ENCODE measurements at places on chromosomes 12 and 14.

DNA sequence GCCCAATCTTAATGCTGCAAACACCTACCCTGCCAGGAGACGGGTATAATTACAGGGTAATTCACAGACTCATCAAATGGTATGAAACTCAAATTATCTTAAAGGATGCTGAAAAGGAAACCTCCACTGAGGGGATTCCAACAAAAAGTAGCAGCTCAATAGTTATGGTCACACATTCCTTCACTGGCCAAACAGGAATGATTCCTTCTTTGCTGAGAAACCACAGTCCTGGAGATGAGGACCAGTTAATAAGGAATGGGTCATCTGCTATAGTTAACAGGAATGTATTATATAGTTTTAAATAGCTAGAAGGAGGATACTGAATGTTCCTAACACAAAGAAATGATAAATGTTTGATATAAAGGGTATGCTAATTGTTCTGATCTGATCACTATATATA is 136.9 kb downstream of the STXBP6 start:
- DNase-seq = no peak

GRCh38 chr14:93006567-93007051 is 83.7 kb downstream of the CHGA start:
- peak; percentile 4 for DNase-seq

DNA sequence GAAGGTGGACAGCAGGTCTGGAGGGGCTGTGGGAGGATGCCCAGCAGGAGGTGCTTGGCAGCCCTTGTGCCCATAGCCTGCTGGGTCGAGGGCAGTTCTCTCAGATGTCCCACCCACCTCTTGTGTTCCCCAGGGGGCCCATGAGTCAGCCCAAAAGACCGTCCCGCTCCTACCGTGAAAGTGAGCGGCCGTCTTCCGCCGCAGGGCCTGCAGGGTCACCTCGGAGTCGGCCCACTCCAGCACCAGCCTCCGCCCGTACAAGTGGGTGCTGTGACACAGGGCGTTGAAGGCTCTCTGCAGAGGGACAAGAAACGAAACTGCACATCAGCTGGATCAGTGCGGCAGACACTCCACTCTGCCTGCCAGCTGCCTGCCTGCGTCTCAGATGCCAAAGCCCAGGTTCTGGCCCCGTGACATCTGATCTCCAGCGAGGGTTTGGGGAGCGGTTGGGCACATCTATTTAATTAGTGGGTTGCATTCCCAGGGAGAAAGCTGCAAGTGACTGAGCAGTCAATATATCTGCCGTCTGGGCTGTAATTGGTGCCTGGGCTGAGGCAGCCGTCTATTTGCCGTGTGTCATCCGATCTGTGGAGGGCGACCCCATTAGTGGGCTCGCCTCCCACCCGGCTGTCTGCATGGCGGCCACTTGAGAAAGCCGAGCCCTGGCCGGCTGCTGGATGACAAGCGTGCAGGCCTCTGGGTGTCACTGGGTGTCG is 121.5 kb downstream of the RBM19 start:
- no peak for DNase-seq

DNA sequence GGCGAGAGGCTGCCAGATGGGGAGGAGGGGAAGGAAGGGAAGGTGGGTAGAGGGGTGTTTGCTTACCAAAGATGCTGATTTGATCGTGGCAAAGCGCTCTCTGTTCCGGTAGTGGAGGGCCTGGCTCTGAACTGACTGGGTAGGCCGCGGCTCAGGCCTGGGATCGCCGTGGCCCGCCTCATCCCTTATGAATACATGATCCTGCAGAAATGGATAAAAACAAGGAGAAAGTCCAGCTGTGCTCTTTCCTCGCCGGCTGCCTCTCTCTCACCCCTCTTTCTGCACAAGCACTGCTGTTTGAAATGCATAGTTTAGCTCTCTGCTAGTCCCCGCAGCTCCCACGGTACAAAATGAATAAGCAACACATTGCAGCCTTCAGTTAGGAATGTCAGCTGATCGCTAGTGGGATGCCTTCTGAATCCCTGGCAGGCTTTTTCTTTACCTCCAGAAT is 53.8 kb downstream of the PEBP1 start:
- DNase-seq = no peak

GRCh38 chr12:22082190-22082701 is 36.2 kb downstream of the CMAS start:
- DNase-seq = no peak

DNA sequence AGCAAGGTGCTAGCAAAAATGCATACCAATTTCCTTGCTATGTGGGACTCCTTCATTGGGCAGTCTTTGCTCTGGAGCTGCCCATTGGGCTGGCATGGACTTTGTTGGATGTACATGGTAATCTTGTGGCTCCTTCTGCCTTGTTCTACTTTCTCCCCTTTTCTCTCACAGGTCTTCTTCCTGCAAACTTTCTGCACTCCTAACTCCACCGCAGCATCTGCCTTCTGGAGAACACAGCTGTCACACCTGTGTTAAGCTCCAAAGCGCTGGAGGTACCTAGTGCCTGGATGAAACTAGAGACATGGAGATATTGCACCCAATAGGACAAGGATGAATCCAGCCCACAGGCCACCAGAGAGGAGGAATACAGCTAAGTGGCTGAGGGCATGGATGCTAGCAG is 60.7 kb upstream of the CCND2 start:
- DNase-seq = no peak

DNA sequence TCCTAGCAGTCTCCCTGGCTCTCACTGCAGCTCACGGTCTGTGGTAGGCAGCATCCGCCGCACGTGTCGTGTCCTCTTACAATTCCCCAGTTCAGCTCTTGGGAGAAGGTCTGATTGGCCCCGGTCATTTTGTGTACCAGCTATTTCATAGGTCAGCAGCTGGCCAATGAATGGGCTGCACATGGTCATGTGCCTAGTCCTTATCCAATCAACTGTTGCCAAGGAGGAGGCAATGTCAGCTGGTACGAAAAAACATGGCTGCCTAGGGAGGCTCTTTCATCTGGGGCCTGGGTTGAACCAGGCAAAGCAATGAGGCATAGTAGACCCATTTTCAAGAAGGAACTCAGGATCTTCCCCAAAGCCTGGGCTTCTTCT is 46.1 kb downstream of the RNFT2 start:
- DNase-seq = no peak

GRCh38 chr14:94401083-94401482 is 12.7 kb upstream of the SERPINA1 start:
- no peak for DNase-seq

DNA sequence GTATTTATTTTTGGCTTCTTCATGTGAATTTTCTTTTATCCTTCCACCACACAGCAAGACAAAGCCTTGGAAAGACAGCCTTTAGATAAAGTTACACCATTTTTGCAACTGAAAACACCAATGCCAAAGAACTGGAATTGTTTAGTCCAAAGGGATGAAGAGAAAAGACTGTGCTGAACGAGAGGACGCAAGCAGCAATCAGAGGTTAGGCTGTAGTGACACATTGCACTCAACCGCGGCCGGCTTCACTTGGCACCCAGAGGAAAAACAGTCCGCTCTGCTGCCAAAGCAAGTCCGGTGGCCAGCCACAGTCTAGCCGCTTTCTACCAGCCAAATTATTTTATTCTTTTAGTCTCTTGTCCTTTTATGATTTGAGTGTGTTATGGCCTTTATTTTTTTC is 49.1 kb upstream of the KCNJ8 start:
- peak; percentile 86 for DNase-seq

- DNase-seq = no peak
These were observed 578.0 kb upstream of the MGAT4C start for GRCh38 chr12:86834217-86834616.

DNA sequence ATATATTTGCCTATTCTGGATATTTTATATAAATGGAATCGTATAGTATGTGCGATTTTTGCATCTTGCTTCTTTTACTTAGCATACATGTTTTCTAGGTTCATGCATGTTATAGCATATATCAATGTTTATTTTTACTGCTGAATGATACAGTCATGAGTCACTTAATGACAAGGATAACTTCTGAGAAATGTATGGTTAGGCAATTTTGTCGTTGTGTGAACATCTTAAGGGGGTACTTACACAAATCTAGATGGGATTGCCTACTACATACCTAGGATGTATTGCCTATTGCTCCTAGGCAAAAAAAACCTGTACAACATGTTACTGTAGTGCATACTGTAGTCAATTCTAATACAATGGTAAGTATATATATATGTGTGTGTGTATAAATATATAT is 8.8 kb downstream of the USP15 start:
- no peak for DNase-seq

DNA sequence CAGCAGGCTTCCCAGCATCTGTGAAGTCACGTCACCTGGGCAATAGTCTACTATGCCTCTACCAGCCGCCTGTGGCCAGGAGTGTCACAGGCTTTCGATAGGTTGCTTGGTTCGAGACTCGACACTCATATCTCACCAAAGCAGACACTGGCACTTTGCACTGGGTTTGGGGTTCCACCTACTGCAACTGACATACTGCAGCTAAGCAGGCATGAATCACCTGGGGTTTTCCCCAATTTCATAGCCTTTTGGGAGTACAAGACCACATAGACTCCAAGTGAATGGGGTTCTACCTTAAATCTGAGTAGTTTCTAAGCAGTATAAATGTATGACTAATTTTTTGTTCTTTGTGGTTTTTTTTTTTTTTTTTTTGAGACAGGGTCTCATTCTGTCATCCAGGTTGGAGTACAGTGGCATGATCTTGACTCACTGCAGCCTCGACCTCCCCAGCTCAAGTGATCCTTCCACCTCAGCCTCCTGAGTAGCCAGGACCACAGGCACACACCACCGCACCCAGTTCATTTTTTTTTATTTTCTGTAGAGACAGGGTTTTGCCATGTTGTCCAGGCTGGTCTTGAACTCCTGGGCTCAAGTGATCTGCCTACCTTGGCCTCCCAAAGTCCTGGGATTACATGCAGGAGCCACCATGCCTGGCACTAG is 32.1 kb downstream of the DMAC2L start:
- DNase-seq = no peak

- DNase-seq = no peak
These were observed 74.8 kb downstream of the PRKAB1 start for GRCh38 chr12:119742700-119743099.

GRCh38 chr12:126493366-126494108 is 1428.3 kb downstream of the AACS start:
- DNase-seq = no peak

GRCh38 chr14:24935796-24936195 is 114.2 kb downstream of the STXBP6 start:
- no peak for DNase-seq

DNA sequence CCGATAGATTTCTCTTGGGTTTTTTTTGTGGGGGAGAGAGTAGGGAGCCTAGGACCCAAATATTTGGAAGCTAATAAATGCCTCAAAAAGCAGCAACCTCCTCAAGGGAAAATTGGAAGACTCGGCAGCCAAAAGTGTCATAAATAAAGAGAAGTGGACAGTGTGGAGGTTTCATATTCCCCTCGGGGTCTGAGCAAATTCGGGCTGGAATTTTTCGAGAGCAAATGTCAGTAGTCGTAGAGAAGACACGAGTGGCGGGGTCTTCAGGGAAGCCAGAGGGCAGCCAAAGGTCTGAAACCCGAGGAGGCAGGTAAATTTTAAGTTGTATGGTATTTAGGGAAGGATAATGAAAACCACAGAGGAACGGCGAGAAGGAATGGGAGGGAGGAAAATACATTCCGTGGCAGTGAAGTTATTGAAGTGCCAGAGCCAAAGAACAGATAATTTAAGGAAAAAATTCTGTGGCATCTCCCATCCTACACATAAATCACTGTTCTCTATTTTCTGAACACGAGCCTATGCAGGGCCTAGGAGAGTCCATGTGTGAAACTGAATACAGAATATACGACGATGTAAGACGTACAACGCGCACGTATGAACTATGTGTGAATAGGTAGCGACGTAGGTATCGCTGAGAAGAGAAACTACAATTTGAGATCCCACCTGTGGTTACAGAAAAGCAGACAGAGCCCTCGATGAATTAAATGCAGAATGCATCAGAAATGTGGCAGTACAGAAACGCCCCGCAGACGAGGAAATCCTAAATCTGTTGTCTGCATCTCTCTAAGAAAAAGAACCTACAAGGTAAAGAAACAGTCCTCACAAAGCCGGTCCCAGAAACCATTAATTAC is 12.9 kb downstream of the BCL11B start:
- DNase-seq = no peak

DNA sequence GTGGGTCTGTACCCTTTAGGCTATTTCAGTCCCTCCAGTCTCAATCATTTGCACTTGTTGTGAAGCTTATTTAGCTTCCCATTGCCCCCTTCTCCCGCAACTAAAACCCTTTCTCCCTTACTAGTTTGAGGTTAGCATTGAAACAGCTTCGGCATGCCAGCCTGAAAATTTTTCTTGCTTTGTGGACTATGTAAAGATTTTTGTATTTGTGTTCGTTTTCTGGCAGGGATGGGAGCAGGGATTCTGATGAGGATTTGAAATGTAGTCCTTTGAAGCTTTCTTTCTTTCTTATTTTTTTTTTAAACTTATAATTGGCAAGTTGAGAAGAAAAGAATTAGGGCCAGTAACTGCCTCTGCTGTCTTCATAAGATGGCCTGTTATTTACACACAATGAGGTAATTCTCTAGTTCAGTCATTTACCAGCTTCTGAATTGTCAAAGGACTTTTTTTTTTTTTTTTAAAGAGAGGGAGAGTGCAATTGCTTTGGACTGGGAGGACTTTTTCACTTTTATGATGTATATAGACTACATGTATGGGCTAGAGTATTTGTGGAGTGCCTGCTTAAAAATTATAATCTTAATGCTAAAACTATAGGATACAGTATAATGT is 29.0 kb downstream of the PALS1 start:
- no peak for DNase-seq

- DNase-seq = no peak
These were observed 23.5 kb downstream of the FMNL3 start for GRCh38 chr12:49683599-49684309.

GRCh38 chr12:128076188-128076587 is 190.8 kb upstream of the TMEM132C start:
- DNase-seq = peak; percentile 97

GRCh38 chr12:131721548-131721947 is 10.7 kb downstream of the SFSWAP start:
- DNase-seq = no peak

DNA sequence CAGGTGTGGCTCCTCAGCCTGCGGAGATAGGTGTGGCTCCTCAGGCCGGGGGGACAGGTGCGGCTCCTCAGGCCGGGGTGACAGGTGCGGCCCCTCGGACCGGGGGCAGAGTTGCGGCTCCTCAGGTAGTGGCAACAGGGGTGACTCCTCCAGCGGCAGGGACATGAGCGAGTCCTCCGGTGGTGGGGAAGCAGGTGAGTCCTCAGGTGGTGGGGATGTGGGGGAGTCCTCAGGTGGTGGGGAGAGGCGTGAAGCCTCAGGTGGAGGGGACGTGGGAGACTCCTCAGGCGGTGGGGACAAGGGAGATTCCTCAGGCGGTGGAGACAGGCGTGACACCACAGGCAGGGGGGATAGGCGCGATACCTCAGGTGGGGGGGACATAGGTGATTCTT is 9.2 kb downstream of the KMT2D start:
- DNase-seq = no peak

DNA sequence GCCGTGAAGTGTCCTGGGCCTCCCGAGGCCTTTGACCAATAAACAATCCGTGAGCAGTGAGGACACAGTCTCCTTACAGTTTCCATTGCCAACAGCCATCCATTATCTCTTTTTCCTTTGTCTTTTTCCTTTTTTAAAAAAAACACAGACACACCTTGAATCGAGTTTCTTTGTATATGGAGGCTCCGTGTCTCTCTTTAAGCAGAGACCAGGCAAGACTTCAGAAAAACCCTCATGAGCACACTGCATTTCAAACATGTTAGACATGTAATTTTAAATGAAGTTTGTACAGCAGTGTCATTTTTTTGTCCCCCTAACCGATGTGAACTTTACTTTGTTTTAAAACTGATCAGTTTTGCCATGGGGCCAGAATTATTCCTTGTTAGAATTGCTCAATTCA is 111.1 kb downstream of the SPTSSA start:
- DNase-seq = no peak
